Bronchial epithelial cell (primary cell): ENCODE measurements at places on chromosomes 13 and 19.

- DNase-seq: peak; percentile 4
These were observed 31.8 kb downstream of the TFDP1 start for GRCh38 chr13:113616281-113616906.

DNA sequence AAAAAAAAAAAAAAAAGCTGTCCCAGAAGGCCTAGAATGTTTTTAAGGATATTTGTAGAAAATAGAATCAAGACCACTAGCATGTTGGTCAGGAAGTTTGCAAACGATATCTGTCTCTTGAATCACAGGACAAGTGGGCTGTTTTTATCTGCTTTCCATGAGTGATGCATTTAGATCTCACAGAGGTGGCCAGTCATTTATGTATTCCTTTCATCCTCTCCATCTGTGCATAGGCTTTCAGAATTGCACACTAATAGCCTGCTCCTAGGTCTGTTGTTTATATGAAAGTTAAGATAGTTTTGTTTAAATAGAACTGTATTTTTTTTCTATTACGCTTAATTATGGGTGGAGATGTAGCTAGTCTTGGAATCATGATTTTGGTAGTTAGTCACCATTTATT lies 289.5 kb downstream of the SHISA2 start:
- DNase-seq: no peak

DNA sequence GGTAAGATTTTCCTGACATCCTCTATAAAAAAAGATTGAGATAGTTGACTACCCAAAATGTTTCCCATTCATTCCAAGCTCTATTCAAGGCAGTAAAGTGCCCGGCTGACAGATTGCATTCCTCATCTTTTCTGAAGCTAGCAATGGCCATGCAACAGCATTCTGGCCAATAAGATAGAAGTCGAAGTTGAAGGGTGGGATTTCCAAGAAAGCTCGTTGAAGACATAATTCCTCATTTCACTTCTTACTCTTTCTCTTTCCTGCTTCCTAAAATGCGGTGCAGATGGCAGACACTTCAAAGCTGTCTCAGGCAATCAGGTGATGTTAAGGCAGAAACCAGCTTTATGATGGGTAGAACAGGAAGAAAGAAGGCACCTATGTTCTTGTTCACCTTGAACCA lies 13.4 kb upstream of the ALOX5AP start:
- no peak for DNase-seq

- DNase-seq: no peak
These were observed 50.1 kb upstream of the MYCBP2 start for GRCh38 chr13:77377016-77377415.

DNA sequence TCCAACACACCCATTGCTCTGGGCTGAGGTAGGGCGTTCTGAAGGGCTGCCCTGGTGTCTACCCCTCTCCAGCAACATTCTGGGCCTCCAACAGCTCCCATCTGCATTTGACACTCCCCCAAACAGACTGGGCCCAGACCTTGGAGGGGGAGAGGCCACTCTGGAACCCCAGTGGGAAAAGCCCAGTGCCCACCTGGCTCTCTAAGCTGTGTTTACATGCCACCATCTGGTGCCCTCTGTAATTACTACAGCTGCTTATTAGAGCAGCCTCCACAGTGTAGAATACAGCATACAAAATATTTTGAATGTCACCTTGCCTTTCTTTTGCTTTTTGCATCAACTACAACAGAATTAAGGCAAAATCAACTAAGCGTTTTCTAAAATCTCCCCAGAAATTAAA lies 35.8 kb upstream of the TM9SF2 start:
- no peak for DNase-seq

- DNase-seq: no peak
These were observed 18.5 kb upstream of the LPAR6 start for GRCh38 chr13:48431431-48431830.

DNA sequence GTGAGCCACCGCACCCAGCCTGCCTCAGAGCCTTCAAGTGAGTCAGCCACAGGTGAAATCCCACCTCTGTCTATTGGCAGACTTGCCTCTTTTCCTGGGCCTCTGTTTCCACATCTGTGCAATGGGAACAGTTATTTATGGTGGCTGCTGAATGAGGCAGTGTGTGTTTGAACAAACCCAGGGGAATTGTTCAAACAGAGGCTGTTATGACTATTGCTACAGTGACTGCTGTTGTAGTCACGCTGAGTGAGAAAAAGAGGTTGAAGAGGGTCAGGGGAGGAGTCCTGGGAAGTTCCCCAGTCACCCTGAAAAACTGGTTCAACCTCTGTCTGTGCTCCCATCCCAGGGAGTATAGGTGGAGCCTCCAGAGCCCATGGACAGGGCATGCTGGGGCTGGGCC lies at the start of gene CEACAM19:
CEACAM19 (plus strand) TSS at position 83 of the 400 bp plus-strand sequence. CDS start 450 bp downstream, outside the sequence.
- peak; percentile 94 for DNase-seq

- peak; percentile 33 for DNase-seq
These were observed 87.6 kb downstream of the HSPH1 start for GRCh38 chr13:31073859-31074718.

DNA sequence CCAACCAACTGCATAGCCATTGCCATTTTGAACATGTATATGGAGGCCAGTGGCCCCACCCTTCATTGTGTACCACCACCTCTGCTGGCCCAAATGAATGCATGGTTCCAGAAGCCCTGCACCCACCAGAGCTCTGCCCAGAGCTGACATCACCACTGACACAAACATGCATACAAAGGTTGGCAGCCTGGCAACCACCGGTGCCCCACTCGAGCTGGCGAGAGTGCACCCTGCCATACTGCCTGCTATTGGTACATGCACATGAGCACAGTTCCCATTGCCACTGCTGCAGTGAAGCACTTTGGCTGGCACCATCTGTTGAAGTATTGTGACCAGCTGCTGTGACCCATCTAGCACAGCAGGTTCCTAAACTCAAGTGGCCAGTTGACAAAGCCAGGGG lies 1564.9 kb downstream of the OLFM4 start:
- DNase-seq: no peak

- DNase-seq: no peak
These were observed 7.1 kb downstream of the SMG9 start for GRCh38 chr19:43747557-43748204.

GRCh38 chr19:1811942-1812425 lies at the start of gene ATP8B3:
Gene ATP8B3, minus strand, starts transcription at chr19:1812276. Its CDS starts 540 bp downstream, at chr19:1811736.
- DNase-seq: no peak

- no peak for DNase-seq
These were observed 28.9 kb downstream of the FRY start for GRCh38 chr13:32060401-32060878.

GRCh38 chr19:41816761-41817160 lies 20.4 kb downstream of the CEACAM3 start:
- DNase-seq: no peak

- no peak for DNase-seq
These were observed 47.7 kb downstream of the INTS6 start for GRCh38 chr13:51405176-51405575.

GRCh38 chr19:29953352-29954247 lies 11.6 kb downstream of the URI1 start:
- no peak for DNase-seq

DNA sequence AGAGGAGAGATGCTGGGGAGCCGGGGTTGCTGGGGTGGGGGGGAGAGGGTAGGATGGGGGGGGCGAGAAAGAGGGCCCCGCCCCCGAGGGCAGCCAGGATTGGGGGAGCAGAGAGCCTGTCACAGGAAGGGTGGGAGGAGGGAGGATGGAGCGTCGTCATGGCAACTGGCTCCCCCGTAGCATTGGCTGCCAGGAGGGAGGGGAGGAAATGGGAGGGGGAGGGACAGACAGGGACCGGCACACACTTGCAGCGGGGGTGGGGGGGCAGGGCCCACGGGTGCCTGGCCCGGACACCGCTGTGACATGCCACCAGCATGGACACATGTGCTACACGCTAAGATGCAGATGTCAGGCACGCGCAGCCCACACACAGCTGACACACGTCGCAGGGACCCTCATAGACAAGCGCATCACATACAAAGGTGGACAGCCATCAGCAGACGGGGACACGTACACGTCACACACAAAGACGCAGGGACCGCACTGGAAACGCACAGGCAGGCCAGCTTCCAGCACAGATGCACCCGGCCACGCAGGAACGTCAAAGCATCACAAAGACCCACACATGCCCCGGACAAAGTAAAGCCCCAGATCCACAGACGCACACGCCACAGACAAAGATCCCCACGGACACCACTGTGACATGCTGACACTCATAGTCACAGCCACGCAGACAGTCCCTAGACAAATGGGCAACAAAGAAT lies at the start of gene LMTK3:
LMTK3 (minus strand) TSS at position 36 of the 704 bp plus-strand sequence. CDS start 259 bp downstream, outside the sequence.
- no peak for DNase-seq

DNA sequence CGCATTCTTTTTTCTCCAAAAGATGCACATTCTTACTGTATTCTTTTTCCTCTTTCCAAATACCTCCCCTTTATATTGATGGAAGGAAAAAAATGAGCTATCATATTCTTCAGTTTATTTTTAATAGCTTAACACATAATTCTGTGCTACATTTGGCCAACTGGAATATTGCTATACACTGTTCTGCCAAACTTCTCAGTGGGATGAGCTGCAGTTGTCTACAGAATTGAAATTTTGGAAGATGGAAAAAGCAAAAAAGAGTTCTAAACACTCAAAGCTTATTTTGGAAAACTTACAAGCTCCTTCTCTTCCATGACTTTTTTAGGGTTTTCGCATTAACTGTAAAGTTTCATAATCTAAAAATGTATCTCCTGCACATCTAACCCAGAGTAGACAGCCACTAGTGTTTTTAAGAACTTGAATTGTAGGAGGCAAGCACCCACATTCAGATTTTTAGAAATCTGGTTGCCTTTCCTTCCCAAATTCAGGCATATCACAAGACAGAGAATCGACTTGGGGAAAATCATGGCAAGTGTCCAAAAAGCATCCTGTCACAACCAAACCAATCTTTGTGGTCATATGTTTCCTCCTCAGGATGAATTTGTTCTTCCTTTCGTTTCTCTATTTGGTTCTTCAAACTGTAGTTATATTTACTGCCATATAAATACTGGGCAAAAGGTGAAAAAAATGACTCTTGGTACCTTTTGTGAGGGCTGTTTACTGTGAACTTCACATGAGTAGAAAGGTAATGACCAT lies 111.4 kb upstream of the FRY start:
- DNase-seq: no peak

GRCh38 chr13:101181076-101181685 lies 235.1 kb downstream of the NALCN start:
- peak; percentile 79 for DNase-seq

DNA sequence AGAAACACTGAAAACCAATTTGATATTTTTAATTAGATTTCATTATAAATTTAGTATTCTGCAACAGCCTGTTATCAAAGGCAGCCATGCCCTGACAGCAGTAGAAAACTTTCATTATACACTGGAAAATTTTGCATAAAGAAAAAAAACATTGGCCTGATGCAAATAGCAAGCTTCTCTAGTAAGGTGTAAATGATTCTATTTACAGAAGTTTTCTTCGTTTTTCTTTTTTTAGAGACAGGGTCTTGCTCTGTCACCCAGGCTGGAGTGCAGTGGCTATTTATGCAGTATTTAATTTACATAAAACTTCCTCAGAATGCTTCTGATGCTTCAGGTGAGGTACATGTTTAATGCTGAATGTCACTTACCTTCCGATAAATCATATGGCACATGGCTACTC lies 67.0 kb downstream of the ABCC4 start:
- no peak for DNase-seq

GRCh38 chr13:24668955-24669582 lies 11.1 kb upstream of the ATP12A start:
- DNase-seq: peak; percentile 92

DNA sequence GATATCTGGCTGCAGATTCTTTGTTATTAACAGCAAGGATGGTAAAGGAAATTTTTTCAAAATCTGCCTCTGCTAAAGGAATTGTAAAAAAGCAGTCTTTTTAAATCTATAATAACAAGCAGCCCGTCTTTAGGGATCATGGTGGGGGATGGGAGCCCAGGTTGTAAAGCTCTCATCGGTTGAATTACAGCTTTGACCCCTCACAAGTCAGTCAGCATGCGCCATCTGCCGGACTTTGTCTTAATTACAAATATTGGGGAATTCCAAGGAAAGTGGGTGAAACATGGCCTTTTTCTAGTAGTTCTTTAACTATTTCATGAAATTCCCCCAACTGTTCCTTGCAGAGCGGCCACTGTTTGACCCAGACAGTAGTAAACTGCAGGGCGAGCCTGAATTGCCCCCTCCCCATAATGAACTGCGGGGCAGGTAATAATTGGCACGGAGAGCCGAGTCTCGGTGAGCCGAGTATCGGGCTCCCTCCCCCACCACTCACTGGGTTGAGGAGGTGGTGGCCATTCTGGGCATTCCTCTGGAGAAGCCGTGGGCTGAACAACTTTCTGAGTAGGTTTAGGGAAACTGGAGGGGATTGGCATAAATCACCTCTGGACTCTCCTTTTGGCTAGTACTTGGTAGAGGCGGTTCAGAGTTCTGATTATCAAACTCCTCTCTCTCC lies 11.6 kb downstream of the ZNF578 start:
- DNase-seq: no peak

GRCh38 chr13:110575322-110576069 lies 14.0 kb upstream of the RAB20 start:
- DNase-seq: no peak

DNA sequence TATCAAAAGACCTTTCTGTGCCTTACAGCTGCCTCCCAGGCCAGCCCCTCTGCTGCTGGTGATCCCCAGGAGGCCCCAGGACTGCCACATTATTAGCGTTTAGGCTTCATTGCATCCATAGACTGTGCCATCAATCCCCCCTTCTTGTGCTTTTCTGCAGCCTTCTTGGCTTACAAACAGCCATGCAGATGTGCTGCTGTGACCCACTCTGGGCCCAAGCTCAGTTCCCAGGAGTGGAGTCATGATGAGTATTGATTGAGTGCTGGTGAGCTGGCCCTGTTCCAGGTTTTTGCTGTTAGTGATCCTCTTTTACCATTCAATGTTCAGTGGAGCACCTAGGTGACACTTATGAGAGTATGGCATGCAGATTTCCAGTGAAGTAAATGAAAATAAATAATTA lies 59.9 kb upstream of the SLAIN1 start:
- DNase-seq: no peak

DNA sequence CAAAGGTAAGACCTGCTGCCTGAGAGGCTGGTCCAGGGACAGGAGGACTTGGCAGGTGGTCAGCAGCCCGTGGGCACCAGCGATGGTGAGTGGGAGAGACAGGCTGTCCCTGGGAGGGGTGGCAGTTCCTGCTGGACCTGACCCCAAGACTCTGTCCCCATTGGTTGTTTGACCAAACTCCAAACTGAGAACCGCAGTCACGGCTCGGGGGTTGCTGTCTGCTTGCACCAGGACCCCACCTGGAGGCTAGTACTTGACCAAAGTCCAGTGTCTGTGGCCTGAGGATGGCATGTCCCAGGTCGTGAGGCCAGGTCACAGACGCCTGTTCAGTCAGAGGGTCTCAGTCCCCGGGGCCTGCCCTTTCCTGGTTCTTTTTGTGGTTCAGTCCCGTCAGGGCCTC lies 9.9 kb upstream of the ZNF14 start:
- no peak for DNase-seq

GRCh38 chr19:12580180-12580694 lies 29.0 kb upstream of the ZNF564 start:
- DNase-seq: peak; percentile 77

GRCh38 chr19:19064811-19065745 lies 1.3 kb downstream of the SLC25A42 start:
- DNase-seq: no peak
